ENCODE measurements at places on chromosomes 2 and 18. TPM values are rescaled to one million over a fixed set of nuclear protein-coding genes. Genes with fewer than 3 reads are reported as not detected.

- no peak for DNase-seq
These were observed 170.0 kb downstream of the TSN start for GRCh38 chr2:121925466-121925865.

DNA sequence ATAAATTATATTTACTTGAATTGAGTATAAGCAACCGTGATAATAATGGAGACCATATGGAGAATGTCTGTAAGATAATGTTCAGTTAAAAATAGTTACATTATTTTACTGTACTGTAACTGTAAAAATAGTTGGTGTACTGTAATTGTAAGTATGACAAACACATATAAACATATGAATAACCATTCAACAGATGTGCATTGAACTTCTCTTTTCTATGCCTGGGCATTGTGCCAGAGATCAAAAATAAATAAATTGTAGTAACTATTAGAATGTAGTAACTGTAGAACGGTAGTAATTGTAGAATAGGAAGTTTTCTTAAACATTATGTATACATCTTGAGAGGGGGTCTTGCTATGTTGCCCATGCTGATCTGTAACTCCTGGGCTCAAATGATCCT, 287.4 kb upstream of the EPAS1 start:
- no peak for DNase-seq

MAPK4 gene
- not detected for total RNA-seq

DNA sequence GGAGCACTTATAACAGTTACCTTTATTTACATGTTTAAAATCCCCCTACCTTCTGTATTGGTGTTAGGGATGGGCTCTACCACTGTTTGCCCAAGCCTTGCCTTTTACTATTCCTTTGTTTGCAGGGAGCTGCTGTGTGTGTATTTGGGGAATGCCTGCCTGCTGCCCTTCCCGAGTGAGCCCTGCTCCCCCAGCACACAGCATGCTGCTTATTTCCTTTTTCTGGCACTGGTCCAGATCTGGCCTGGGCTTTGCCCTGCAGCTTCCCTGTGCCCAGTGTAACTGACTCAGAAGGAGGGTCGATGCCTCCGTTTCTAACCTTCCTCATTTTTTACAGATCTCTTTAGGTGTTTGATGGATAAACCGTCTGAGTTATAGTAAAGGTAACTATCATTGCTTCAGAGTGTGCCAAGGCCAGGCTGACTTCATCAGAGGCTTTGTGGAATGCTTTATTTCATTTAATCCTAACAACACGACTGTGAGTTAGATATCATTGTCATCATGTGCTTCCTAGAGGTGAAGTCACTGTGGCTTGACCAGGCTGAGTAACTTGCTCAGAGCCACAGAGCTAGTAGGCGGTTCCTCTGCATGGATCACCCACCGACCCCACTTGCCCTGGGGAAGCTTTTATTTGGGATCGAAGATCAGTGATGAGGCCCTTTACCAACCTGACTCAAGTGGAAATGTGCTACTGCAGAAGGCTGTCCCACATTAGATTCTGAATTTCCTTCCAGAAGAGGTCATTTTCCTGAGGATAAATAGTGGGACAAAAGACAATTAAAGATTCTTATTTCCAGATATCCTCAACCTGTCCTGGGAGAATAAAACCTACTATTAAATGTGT, 238.8 kb downstream of the ZNF407 start:
- DNase-seq: no peak

- no peak for DNase-seq
These were observed 129.3 kb downstream of the MBP start for GRCh38 chr18:77003316-77003715.

PARD3B gene
- 22.4 TPM for total RNA-seq

GRCh38 chr2:43176449-43176848, 50.0 kb downstream of the ZFP36L2 start:
- no peak for DNase-seq

DNA sequence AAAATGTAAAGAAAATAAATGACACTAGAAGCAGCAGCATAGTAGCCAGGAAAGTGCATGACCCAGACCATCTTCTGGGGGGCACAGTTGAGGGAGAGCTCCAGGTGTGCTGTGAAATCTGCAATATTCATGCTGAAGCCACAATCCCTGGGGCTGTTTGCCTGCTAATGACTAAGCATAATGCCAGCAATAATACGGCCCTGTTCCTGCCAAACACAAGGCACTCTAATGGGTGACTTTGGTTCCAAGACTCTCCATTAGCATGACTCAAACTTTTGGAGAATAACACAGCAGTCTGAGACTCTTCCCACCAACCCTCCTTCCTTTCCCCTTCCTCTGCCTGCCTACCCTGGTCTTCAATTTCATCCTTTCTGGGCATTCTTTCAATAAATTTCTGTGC, 77.9 kb upstream of the DOCK10 start:
- peak; percentile 54 for DNase-seq

- DNase-seq: no peak
These were observed 60.4 kb upstream of the NABP1 start for GRCh38 chr2:191617575-191617974.

FARSB gene
- 14.7 TPM for total RNA-seq

TRPM8 gene
- not detected for total RNA-seq

ACOXL gene
- not detected for total RNA-seq

- DNase-seq: no peak
These were observed 115.8 kb upstream of the SETBP1 start for GRCh38 chr18:44564922-44565321.

GRCh38 chr2:105373895-105374401, 24.9 kb downstream of the FHL2 start:
- no peak for DNase-seq

PHLPP1 gene
- total RNA-seq: 6.9 TPM

GRCh38 chr2:23619941-23620340, 235.0 kb downstream of the KLHL29 start:
- DNase-seq: peak; percentile 45

TBR1 gene
- total RNA-seq: not detected

MAL gene
- total RNA-seq: not detected

DNA sequence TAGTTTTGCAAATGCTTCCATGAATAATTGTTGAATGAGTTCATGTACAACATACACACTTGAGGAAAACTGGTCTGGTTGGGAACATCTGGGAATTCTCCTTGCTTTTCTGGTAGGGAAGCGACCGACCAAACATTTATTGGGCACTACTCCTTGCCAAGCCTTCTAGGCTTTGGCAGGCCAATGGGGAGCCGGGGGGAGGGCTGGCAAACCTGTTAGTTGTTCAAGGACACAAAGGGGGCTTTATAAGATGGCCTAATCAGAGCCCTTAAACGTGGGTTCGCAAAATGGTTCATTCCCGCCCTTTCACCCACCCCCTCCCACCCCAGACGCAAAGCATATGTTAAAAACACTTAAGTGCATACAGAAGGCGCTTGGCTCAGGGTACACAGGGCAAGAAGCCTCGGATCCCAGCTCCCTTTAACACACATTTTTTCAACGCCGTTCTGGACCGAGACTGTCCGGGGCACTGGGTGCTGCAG, 844 bp upstream of the VSNL1 start:
- DNase-seq: peak; percentile 60

NPAS2 gene
- total RNA-seq: 8.7 TPM

ALPI gene
- not detected for total RNA-seq

- no peak for DNase-seq
These were observed 19.0 kb downstream of the AFTPH start for GRCh38 chr2:64543008-64543697.

C2orf80 gene
- total RNA-seq: not detected

DNA sequence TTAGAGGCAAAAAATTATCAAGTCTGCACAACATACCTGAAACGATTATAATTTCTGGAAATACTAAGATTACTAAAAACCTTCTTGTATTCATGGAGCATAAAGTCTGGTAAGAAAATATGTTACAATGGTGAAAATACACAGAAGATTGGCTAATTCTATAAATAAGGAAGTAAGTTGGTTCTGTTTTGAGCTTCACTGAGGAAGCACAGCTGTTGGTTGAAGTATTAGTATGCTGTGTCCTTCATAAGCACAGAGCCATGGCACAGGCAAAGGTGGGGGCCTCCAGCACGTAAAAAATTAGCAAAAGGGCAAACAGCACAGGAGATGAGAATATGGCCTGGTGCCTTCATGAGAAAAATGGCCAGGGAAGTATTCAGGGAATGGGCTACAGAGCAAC, 40.4 kb upstream of the ANKRD62 start:
- no peak for DNase-seq

RIT2 gene
- not detected for total RNA-seq

PNPT1 gene
- total RNA-seq: 22.8 TPM

DNA sequence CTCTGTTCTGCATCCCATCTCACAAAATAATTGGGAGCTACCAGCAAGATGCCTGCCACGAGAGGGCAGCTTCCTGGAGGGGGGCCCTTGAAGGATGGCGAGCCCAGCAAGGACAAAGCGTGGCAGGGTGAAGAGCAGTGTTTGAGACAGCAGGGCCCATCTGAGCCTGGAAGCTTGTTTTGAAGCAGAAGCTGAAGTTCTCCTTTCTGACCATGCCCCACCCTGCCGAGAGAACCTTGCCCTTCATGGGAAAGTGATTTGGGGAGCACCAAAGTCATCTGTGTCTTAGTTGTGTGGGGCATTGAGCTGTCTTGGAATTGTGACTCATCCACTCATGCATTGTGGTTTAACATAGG, 216.3 kb downstream of the BCL11A start:
- no peak for DNase-seq

DNA sequence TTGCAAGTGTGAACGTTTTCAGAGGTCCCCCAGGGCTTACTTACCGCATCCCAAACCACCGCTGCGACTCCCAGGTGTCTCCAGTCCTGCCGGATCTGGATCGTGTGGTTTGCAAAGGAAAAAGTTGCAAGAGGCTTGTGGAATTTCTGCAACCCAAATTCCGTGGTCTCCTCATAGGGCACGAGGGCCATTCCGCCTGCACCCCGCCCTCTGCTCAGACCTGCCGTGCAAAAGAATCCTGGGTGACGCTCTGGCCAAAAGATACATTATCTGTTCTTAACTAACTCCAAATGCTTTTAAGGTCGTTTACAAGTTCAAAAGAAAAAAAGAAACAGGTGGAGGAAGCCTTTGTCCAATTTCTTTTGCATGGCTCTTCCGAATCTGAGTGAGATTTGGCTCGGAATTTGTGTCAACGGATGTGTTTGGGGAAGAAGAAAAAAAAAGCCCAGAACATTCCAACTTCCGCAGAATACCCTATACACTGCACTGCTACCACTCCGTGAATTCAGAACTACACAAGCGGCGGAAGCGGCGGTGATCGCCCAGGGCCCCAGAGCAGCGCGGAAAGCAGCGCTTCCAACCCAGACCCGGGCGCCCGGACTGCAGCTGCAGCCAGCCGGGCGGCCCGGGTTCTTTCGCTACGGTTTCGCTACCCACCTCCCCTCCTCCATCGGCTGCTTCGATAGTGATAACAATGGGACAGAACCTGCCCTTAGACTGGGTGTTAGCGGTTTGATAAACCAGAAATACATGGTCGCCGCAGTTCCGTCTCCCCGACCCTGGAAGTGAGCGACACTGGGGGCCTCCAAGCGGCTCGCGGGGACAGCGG, 795 bp downstream of the METTL21A start:
- DNase-seq: peak; percentile 86

DNA sequence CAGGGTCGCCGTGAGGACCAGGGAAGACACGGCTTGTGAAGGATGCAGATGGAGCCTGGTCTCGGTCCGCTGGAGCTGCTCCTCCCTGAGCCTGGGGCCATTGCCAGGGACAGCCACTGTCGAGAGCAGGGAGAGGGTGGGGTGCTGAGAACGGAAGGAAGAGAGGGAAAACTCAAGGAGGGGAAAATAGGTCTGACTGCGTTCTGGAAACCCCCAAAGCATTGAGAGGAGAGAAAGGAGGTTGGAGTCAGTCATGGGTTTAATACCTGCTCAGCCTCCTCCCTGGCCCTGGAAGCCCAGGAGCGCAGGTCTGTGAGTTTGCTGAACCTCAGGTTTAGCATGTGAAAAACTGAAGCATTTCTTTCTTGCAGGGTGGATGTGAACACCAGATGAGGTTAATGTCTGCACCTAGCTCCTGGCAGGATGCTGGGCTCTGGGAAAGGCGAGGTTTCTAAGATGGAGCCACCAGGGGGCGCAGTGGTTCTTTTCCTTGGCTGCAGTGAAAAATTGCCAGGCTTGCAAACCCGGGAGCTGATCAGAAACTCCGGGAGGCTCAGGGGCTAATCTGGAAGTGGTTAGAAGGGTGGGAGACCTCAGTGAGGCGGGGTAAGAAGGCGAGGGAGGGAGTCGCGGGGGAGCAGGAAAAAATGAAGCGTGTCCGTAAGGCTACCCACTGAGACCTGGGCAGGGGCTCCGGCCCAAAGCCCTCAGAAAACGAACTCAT, 33.6 kb upstream of the RNF149 start:
- DNase-seq: peak; percentile 94

- peak; percentile 91 for DNase-seq
These were observed 130.2 kb downstream of the MTCL1 start for GRCh38 chr18:8835521-8835953.

PID1 gene
- total RNA-seq: 11.8 TPM

DNA sequence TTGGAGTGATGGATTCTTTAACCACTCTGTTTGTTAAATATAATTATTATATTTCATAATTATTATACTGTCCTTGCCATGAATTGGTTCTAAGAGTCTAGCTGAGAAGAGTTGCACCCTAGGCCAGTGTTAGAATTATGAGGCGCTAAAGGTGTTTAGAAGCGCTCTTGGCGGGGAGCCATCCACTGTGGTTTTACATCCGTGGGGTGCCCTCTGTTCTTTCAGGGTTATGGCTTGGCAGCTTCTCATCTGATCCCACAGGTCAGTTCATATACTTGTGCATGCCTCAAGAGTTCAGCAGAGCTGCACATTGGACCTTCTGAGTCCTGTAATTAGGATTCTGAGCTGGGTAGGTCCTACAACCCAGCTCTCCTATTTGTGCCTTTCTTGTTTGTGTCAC, 9.1 kb downstream of the ASAP2 start:
- no peak for DNase-seq

NEU2 gene
- not detected for total RNA-seq

DNA sequence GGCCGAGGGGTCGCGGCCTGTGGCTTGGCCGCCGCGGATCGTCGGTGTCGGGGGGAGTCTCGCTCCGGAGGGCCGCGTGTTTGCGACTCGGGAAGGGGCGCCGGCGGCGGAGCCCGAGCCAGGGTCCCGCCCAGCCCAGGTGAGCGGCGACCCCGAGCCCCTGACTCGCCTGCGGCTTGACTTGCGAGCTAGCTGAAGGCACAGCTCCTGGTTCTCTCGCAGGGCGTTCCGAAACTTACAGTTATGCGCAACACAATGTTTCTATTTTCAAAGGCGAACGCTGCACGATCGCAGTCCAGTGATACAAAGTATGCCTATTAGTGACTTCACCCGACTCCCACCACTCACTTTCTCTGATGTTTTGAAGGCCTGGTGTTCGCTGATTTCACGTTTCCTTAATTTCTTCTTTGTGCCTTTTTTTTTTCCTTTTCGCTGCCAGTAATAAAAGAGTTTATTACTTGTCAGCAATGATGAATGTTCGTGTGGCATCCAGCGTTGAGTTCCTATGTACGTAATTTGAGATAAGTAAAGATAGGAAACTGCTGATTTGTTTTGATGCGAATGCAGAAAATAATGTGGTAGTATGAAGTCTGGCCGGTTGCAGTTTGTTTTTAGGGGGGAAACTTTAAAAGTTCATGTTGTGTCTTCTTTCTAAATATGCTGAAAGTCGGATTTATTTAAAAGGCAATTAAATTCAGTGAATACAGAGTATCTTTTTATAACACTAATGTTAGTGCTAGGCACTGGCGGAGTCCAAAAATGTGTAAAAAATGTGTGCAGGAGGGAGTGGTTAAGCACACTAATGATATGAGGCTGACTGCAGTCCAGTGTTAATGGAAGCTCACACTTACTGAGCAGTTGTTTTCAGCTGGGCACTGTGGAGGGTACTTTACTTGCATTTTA, 706 bp downstream of the UBXN2A start:
- DNase-seq: peak; percentile 87

- peak; percentile 11 for DNase-seq
These were observed 12.3 kb upstream of the PLEK start for GRCh38 chr2:68352651-68353391.

KIF1A gene
- under 0.01 TPM for total RNA-seq

Measured in osteoblast (primary cell).